ENCODE measurements at places on chromosomes 3 and 15.

DNA sequence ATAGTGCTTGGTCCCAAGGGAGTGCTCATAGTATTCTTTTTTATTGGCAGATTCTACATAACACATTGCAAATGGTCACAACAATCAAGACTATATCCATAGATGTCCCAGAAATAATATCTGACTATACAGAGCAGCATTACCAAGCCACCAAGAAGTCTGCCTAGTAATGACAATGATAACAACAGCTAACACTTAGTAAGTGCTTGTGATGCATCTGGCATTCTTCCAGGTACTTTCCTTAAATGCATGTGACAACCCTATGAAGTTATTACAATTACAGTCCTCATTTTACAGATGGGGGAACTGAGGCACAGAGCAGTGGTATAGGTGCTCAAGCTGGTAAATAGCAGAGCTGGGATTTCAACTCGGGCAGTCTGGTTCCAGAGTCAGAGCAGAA, 49.6 kb upstream of the ICE2 start:
- DNase-seq = no peak

DNA sequence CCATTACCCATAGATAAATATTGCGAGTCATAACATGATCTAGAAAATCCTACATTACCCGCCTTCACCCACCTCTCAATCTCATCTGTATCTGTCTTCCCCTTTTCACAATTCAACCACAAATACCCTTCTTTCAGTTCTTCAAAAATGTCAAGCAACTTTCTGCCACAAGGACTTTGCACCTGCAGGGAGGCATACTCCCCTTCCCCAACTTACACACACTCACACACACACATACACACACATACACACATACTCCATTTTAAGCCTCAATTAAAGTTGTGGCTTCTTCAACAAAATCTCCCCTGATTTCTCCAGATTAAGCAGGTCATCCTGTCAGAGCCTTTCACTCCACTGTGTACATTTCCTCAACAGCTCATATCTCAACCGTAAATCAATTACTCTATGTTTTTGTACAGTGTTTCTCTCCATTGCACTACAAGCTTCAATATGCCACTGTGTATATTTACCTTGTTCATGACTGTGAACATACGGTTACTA, 33.1 kb upstream of the CCDC50 start:
- no peak for DNase-seq

DNA sequence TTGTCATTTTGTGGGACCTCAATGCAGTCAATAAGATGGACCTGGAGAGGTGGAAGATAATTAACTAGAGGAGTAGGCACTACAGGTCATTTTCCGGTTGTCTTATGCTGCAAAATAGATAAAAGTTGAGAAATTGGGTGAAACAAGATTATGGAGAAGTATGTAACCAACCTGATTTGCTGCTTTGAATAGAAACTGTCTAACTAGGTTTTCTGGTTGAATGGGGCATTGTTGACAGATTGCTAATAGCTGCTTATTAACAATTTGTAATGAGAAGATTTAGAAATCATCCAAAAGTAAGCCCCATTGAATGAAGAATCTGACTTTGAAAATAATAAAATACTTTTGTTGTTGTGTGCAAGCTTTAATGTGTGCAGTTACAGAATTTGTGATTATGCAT, 26.2 kb downstream of the PIAS1 start:
- DNase-seq = no peak

DNA sequence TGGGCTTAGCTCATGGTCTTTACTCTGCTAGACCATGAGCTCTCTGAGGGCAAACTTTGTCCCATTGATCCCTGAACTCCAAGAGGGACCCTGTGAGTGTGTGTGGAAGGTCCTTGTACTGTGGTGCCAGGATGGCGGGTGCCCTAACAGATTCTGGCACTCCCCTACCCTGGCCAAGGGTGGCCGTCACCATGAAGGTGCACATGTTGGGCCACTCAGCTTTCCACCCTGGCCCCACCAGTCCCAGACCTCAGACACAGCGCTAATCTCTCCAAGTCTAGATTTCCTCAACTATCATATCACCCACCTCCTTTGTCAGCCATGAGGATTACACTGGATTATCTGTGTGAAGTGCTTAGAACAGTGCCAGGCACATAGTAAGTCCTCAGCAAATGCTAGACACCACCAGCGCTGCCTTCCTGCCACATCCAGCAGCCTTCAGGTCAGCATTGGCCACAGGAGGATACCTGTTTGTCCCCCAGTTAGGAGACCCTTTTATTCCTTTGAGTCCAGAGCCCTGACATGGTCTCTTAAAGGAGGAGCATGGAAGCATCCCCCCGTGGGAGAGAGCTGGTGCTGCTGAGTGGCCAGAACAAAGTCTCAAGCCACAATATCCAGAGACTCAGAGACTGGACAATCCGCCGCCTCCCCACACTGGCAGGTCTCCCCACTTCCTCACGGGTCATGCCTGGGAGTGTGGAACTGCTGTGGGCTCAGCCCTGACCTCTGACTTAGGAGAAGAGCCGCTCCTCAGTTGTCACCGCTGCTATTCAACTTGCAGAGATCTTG, 44.5 kb upstream of the SLCO2A1 start:
- DNase-seq = no peak

GRCh38 chr3:24272875-24273274, 221.8 kb downstream of the THRB start:
- no peak for DNase-seq

- DNase-seq = no peak
Measured at GRCh38 chr3:2078821-2079220, 19.8 kb upstream of the CNTN4 start.

DNA sequence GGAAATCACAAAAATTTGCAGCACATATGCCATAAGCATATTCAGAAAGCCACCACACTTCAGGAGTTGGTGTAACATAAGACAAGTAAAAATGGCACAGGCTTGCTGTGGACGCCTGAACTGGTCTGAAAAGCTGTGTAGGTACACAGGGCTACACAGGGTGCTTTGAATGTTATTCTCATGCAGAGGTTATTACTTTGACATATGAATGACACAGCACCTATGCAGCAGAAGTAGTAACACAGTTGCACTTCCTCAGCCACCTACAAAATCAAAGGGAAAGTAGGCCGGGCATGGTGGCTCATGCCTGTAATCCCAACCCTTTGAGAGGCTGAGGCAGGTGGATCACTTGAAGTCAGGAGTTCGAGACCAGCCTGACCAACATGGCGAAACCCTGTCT, 54.5 kb downstream of the OSBPL10 start:
- no peak for DNase-seq

Measured in cerebellar nuclear complex (tissue), 1 donor.